ENCODE measurements at places on chromosomes 16 and 17. TPM values are rescaled to one million over a fixed set of nuclear protein-coding genes. Genes with fewer than 3 reads are reported as not detected.

DNA sequence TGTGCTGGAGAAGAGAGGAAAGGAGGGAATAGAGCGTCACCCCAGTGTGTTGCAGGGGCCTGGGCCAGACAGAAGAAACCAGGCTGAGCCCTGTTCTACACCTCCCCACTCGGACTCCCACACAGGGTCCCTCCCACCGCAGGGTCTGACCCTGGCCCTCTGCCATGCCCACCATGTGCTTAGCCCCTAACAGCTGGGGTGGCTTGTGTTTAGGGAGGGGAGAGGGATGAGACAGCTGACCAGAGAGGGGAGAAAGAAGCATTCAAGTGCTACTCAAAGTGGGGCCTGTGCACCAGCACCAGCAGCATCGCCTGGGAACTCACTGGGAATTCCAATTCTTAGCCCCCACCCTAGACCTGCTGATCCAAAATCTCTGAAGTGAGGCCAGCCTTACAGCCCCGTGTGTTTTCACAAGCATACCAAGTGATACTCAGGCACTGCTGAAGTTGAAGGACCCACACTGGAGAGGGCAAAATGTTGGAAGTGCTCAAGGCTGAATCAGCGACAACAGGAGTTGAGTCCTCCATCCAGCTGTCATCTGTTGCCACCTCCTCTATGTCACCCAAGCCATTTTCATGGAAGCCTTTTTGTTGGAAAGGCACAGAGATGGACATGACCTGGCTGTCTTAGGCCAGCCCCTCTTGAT is 47.0 kb downstream of the FZD2 start:
- DNase-seq = no peak

The CD68 gene
- 88.6 TPM for polyA plus RNA-seq

DNA sequence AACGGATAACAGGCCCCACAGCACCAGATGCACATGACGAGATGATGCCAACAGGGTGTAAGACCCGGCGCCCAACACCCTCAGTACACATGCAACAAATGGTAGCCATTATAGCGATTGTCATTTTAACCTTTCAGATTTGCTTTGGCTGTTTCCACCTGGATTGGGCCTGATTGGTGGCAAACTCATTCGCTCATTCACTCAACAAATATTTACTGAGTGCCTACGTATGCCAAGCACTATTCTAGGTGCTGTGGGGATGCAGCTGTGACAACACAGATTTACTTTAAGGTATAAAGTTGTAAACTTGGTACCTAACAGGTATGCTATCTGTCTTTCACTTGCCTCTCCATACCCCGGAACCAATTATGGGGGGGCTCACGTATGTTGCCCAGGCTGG is 66.8 kb downstream of the SRCIN1 start:
- DNase-seq = no peak

GRCh38 chr17:8314797-8315763 is 5.0 kb downstream of the ARHGEF15 start:
- DNase-seq = no peak

The SEPTIN12 gene
- not detected for polyA plus RNA-seq

GRCh38 chr17:7745748-7746470 is 28.4 kb downstream of the DNAH2 start:
- DNase-seq = no peak

GRCh38 chr17:65660947-65661346 is 99.5 kb upstream of the AXIN2 start:
- DNase-seq = no peak
